EL (cell line): ENCODE measurements at places on chromosomes 3 and 15.

GRCh38 chr3:171334465-171334811, 125.8 kb downstream of the TNIK start:
- DNase-seq = no peak

DNA sequence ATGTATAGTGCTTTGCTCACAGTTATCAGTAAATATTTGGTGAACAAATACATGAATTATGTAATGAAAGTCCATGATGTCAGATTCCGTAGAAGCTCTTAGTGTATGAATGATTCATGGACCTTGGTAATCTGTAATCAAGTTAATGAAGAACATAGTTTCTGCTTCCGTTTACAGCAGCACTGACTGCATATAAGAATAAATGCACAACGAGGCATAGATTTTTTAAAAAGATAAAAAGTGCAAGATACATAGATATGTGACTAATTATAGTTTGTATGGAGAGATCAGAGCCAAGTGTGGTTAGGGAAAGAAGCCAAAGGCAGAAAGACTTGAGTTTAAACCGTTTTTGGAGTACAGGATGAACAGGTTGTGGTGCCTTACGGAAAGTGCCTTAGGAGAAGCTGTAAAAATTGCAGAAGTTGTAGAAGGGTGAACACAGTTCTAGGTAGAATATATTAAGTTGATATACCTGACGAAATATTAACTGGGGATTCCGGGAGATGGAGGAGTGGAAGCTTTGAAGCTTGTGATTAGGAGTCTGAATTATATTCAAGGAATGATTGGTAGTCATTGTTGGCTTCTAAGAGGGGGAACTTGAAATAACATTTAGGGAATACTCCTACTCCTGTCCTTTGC, 293.1 kb downstream of the NLGN1 start:
- DNase-seq = peak; percentile 35

- DNase-seq = no peak
Measured at GRCh38 chr15:62566248-62566647, 401.2 kb upstream of the C2CD4B start.

DNA sequence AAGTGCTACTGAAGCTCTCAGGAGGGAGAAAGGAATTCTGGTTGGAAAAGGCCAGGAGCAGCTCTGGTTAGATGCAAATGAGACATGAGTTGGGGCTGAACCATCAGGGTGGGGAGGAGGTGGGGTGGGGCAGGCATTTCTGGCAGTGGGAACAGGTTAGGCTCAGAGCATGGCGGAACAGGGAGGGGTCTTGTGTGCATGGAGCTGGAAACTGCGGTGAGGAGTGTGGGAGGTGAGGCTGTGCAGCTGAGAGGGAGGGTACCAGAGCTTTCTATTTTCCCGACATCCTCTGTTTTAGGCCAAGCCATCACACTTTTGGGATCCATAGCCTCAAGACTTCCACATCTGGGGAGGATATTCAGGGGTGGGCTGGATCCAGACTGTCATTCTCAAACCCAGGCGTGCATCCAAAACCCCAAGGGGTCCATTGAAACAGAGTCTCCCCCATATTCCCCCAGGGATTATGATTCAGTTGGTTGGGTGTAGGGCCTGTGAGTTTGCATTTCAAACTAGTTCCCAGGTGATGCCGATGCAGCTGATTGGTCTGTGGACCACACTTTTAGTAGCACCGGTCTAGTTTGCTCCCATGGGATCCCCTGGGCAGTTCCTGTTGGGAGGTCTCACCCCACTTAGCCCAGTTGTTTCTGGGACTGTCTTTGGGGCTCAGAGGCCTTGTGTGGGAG, 100.9 kb upstream of the TLE3 start:
- no peak for DNase-seq

GRCh38 chr3:42557854-42558253, 23.9 kb downstream of the SEC22C start:
- DNase-seq = no peak

- peak; percentile 14 for DNase-seq
Measured at GRCh38 chr15:36430726-36431265, 148.6 kb upstream of the CDIN1 start.

DNA sequence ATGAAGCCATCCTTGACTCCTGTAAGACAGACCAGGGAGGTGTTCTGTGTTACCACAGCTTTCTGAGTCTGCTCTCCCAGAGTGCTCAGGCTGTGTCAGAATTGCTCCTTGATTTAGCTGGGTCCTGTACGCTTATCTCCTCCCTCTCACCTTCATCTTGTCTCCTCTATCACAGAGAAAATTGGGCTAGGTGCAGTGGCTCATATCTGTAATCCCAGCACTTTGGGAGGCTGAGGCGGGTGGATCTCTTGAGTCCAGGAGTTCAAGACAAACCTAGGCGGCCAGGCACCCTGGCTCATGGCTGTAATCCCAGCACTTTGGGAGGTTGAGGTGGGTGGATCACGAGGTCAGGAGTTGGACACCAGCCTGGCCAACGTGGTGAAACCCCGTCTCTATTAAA, 5.9 kb downstream of the SCAMP5 start:
- no peak for DNase-seq

DNA sequence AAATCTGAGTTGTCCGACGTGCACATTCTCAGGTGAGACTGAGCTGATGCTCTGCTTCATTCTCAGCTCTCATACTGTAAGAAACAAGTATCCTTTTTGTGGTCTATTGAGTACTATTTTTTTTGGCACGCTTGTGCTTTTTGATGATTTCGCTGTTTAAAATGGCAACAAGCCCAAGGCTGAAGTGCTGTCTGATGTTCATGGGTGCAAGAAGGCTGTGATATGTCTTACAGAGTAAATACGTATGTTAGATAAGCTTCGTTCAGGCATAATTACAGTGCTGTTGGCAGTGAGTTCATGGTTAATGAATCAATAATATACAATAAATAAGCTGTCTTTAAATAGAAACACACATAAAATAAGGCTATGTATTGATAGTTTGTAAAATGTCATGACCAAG, 27.2 kb downstream of the AQR start:
- peak; percentile 31 for DNase-seq

DNA sequence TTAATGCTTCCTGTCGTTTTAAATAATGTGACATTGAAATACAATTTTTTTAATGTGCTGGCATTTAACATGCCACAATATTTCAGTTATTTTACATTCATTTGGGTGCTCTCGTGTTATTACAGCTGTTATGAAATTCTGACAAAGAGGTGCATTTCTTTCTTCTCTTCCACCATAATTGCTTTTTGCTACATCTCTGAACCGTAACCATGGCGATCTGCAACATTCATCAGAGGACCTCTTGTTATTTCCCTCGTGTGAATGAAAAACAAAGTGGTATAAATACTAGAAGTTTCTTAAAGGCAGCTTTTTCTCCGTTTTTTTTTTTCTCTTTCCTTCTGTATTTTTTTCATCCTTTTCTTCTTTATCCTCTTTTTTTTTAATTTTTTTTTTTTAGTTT, 316.4 kb downstream of the MCTP2 start:
- no peak for DNase-seq

GRCh38 chr3:73365756-73366397, 258.9 kb downstream of the PDZRN3 start:
- peak; percentile 10 for DNase-seq

GRCh38 chr3:107884719-107885460, 205.9 kb downstream of the CD47 start:
- DNase-seq = peak; percentile 94

- no peak for DNase-seq
Measured at GRCh38 chr15:58037723-58038301, 27.7 kb downstream of the ALDH1A2 start.

DNA sequence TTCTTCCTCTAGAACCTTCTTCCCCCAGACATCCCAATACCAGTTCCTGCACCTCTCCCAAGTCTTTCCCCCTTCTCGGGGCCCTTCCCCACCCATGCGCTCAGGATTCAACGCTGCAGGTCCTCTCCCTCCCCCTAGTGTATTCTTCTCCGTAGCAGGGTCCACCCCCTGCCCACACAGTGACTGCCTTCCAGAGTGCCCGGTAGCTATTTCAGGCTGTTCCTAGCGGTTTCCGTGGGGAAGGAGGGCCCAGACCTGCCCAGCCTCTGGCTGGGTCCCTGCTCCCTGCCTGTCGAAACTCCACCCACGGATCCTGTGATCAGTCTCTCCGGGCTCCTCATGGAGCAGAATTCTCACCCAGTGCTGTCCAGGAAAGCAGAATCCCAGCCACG, 45.2 kb upstream of the SEC61A1 start:
- no peak for DNase-seq

- DNase-seq = no peak
Measured at GRCh38 chr15:50149090-50149489, 30.1 kb upstream of the ATP8B4 start.

DNA sequence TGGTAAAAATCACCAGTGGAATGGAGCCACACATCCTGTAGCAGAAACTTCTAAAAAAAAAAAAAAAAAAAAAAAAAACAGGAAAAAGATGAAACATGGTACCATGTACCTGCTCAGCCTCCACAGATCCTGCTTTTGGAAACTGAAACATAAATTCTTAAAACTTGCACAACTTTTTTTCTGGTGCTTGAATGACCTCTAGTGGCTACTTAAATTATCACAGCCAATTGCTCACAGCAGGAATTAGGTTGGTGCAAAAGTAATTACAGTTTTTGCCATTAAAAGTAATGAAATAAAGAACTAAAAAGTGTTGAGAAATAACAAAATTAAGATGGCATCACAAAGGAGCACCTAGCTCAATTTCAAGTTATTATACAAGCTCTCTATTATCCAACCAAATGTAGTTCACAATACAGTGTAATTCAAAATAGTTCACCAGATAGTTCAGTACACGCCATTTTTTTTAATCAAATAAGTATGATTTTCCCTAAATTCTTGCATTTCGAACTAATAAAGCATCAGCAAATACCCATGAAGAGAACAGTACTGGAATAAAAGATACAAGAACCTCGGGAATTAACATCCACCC, 80.6 kb downstream of the ULK4 start:
- peak; percentile 39 for DNase-seq

DNA sequence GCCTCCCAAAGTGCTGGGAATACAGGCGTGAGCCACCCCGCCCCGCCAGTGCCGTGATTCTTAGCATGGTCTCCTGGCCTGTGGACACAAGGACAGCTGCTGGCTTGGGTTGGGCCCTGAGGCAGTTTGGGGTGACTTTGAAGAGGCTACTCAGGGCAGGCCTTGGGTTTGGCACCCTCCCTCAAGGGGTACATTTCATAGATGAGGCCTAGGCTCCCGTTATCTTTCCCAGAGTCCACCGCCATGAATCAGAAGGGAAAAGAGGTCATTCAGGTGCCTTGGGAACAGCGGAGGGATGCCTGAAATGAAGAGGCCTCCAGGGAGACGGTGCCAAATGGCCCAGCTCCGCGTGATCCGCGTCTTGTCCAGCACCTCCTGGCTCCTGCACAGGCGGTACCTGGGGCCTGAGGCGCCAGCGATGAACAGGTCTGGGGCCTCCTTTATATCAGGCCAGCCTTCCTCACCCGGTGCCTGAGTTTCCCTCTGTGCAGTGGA, 9.3 kb downstream of the GNAI2 start:
- no peak for DNase-seq

GRCh38 chr3:7203969-7204847, 343.3 kb downstream of the GRM7 start:
- no peak for DNase-seq

- peak; percentile 77 for DNase-seq
Measured at GRCh38 chr3:41274944-41275668, 75.8 kb downstream of the CTNNB1 start.

DNA sequence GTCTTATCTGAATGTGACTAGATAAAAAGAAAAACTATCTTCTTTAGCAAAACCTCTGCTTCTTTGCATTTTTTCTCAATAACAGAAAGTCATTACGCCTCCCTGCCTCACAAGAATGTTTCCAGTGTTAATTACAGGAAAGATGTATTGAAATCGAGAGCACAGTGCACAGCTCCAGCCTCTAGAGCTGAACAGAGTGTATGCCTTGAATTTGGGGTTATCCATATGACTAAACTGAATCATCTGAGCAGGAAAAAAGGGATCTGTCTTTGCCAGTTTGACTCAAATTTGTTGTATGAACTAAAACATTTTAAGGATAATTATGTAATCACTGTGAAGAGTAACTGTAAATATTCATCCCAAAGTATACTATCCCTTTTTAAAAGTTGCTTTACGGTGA, 149.1 kb upstream of the CGNL1 start:
- DNase-seq = no peak

DNA sequence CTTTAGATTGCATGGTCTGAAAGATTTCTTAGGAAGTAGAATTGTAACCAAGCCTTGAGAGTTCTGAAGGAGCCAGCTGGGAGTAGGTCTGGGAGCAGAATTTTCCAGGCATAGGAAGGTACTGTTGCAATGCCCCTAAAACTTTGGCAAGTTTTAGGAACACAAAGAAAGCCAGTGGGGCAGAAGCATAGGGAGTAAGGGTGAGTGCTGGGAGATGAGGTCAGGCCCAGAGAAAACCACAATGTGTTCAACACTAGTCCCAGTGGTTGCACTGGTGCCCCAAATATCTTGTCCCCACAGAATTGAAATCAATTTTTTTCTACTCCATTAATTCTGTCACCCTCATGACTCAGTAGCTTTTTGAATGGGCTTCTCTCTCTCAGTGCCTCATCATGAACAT, 120.7 kb upstream of the GALNT15 start:
- DNase-seq = no peak

- DNase-seq = no peak
Measured at GRCh38 chr3:16936676-16937230, 52.0 kb downstream of the PLCL2 start.

- peak; percentile 99 for DNase-seq
Measured at GRCh38 chr15:39213385-39213840, 367.5 kb upstream of the THBS1 start.

DNA sequence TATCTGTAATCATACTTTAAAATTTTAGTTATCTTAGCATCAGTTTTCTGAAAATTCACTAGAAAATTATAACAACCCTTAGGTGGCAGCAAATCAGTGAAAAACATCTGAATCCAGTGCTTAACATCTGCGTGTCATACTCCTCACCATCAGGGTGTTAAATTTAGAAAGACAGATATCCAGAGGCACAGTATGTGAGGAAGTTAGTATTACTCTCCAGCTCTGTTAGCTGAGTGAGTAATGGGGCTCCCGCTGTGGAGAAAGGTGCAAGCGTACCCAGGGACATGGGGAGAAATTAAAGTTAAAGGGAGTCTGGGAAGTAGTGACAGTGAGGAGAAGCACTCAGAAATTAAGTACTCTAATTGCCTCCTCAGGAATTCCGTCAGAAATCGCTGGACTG, 50.9 kb downstream of the CEP63 start:
- no peak for DNase-seq

GRCh38 chr15:85688711-85689110, 106.0 kb downstream of the KLHL25 start:
- no peak for DNase-seq

DNA sequence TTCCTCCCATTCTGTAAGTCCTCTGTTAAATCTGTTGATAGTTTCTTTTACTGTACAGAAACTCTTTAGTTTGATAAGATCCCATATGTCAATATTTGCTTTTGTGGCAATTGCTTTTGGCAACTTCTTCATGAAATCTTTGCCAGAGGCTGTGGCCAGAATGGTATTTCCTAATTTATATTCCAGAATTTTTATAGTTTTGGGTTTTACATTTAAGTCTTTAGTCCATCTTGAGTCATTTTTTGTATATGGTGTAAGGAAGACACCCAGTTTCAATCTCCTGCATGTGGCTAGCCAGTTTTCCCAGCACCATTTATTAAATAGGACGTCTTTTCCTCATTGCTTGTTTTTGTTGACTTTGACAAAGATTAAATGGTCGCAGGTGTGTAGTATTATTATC, 372.4 kb upstream of the CADM2 start:
- DNase-seq = no peak
